ENCODE measurements at places on chromosomes 3 and 15.

DNA sequence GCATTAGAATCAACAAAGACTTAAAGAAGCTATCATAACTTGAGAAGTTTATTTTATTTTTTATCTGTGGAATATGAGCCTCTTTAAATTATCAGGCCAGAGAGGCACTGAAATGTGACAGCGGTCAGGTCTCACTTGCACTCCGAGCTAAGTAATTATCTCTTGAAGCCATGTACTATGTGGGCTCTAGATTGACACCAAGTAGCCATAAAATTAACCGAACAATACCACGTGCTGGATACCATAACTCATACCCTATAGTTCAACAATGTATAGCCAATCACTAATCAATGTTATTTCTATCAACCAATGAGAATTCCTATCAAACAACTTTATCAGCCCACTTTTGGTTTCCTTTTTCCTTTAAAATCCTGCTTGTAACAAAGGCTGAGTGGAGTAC is 299.3 kb downstream of the TBC1D5 start:
- no peak for DNase-seq

DNA sequence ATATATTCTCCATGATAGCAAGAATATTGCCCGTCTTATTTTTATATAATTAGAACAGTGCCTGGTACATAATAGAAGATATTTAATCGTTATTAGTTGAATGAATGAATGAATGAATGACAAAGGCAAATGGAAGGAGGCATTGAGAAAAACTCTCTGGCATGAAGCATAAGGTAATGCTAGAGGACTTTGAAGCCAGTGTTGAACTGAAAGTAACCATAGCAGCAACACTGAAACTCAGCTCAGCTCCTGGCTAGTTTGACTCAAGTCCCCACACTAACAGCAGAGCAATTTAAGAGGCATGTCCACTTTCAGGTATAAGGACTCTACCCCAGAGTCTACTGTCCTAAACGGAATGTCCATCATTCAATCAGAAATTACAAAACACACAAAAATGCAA is 227.0 kb downstream of the CPNE4 start:
- no peak for DNase-seq

DNA sequence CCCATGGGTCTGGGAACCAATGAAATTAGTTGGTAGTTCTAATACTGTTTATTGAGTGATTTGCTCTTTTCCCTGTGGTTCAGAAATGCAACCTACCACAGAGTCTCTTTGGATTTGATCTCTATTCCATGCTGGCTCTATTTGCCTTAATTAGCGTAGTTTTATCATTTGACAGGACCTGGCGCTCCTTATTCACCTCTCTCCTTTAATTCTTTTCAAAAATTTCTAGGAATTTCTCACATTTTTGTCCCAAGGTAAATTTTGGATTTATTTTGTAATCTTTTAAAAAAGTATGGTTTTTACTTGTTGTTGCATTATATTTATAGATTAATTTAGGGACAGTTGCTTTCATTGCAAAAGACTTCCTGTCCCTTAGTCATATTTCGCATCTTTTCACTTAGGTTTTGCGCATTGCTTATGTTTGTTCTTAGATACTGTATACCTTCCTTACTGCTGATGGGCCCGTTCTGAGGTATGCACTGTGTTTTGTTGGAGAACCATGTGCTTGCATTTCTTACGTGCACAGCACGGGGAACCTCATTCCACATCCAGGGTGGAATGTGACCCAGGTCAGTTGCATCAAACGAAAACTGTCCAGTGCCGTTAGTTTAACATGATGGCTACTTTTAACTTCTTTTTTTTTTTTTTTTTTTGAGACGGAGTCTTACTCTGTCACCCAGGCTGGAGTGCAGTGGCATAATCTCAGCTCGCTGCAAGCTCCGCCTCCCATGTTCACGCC is 27.0 kb downstream of the SENP5 start:
- no peak for DNase-seq

DNA sequence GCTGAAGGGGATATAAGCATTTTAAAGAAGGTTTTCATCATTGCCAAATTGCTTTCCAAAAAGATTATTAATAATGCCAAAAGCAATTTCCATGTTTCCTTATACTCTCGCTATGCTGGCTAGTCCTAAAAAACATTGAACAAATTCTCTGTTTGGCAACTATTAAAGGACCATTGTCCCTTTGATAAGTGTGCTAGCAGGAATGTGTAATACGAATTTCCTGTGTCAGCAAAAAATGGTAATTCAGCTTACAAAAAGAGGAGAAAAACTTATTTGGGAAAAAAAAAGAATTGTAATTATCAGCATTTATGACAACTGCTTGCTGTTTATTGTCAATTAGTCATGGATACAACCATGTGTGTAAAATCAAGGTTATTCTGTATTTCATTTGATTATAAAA is 138.6 kb downstream of the TBL1XR1 start:
- DNase-seq: no peak

- no peak for DNase-seq
Observed at GRCh38 chr3:134993011-134993410, 198.0 kb downstream of the EPHB1 start.

- peak; percentile 20 for DNase-seq
Observed at GRCh38 chr3:141875893-141876380, 506 bp upstream of the ATP1B3 start.

- DNase-seq: no peak
Observed at GRCh38 chr3:69290006-69290405, 95.9 kb downstream of the FRMD4B start.

DNA sequence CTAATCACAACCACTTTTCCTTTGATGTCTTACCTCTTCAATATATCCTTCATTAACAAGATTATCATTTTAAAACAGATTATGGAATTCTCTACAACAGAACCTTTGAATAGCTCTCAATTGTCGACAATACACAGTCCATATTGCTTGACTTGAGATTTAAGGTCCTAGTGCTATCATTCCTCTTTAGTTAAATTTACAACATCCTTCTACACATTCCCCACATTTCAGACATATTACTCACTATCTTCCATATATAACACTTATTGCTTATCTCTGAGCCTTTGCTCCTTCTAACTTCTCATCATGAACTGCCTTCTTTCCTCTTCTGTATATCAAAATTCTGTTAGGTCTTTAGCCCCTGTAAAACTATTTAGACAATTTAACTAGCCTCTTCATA is 247.0 kb downstream of the STXBP5L start:
- no peak for DNase-seq

DNA sequence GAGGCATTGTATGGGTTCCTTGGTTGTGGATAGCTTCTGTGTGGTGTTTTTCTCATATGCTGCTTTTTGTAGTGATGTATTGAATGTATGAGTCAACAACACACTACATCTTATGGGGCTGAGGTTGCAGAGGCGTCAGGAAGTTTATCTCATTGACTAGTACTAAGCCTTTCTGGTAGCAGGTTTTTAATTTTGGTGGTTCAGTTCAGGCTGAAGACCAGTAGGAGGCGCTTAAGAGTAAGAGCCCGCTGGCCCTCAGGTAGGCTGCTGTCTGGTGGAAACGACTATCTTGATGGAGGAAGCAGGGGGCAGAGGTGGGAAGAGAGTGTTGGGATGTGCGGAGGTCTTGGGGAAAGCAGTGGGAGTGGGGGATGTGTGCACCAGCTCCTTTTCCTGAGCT is 62.4 kb downstream of the RTP4 start:
- DNase-seq: no peak

DNA sequence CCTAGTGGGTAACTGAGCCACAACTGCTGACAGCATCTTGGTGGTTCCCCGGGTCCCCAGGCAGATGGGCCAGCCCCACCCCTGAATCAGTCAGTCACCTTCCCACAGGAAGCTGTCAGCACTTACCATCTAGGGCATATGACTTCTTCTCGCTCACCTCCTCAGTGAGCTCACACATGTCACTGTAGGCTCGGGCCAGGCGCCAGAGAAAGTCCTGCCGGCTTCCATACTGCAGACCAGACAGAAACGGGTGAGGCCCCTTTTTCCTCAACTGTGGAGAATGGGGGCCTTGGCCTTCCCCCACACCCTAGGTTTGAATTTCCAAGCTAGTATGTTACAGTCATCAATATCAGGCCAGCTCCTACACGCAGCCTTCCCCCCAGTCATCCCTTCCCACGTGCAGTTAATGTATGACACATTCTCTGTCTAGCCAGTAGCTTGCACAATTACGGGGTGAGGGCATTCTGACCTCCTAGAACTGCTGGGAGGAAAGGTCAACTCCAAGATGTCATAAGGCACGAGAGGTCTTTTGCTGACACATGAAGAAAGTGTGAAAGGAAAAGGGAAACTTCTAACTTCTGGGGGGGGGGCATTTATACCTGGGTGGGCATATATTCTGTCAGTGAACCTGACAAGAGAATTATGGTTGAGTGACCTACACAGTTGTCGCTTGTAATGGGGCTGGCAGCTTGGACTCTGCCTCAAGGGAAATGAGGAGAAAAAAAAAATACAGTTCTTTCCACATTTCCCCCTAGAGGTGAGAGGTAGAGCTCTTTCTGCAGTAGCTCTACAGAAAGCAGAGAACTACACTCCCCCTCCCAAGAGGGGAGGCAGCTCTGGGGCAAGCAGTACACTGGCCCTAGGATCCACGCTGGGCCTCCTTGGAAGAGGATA is 10.9 kb downstream of the RMDN3 start:
- peak; percentile 23 for DNase-seq

- no peak for DNase-seq
Observed at GRCh38 chr3:129929383-129929782, 35.9 kb upstream of the TMCC1 start.

DNA sequence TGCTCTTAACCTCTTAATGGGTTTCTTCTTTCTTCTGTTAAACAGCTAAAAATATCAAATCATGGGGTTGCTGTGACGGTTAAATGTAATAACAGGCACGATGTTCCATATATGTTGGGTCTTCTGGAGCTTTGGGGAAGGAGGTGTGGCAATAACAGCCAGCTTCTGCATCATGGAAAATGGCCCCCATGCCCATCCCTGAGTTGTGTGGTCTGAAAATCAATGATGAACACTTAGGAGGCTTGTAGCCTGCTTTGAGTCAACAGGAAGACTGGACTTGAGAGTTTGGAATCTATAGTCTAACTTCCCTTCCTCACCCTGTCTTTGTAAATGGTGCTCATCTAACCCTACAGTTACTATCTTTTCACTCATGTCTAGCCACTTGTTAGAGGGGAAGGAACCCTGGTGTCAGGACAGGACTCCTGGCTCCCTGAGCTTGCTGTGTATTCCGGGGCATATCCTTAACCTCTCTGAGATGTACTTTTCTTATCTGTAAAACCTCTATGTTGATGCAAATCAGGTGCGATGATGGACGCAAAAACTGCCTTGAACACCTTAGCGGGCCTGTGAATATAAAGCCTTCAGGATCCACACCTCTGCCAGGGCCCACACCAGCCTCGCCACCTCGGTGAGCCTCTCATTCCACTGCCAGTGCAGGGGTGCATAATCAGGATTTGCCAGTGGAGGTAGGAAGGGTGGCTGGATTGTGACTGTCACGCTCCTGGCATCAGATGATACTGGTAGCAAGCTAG is 27.5 kb downstream of the SMAD3 start:
- no peak for DNase-seq

GRCh38 chr3:156010829-156011228 is 109.5 kb upstream of the KCNAB1 start:
- no peak for DNase-seq

DNA sequence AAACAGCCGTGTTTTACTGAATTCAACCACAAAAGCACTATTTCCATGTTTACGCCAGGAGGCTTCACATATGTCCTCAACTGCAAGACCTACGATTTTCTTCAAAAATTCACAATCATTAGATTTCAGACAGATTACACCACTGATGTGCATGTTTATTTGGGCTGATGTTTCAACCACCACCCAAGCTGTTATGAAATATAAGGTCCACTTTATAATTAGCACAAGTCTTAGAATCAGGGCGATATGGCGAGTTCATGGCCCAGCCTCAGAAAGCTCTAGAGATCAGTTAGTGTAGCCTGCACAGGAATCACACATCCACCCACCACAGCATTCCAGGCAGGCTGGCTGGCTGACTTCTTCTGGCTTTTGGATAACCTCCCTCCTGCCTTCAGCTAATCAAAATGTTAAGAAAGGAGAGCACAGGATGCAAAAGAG is 15.4 kb downstream of the SH3BP5 start:
- no peak for DNase-seq

GRCh38 chr3:8979262-8979661 is 16.0 kb upstream of the RAD18 start:
- DNase-seq: no peak

Data from hepatic stellate cell (primary cell).